Urinary bladder (tissue), 4 donors: ENCODE measurements at places on chromosomes 5 and 9.

DNA sequence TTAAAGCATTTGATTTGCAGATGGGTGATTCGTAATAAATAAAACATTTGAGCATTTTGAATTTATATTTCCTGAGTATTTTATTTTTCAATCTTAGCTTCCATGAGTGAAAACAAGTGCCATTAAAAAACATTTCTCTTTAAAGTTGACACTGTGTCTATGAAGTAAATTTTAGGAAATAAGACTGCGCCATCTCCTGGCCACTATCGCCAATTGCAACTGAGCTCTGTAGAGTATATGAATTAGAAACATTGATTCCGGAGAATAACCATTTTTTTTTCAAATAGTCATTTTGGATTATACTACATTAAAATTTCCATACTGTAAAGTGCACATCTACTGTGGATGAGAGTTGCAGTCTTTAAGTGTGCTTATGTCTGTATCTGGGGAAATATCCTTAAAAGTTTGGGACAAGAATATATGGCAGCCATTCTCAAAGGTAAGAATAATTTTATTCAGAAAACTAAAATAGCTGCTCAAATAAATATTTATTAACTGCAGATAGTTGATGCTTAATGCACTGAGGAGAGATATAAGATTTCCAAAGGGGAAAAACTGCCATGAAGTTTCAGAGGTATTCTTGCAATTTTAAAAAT, 5.9 kb downstream of the DMRTA1 start:
- DNase-seq = no peak

GRCh38 chr9:27019589-27019988, 14.1 kb upstream of the LRRC19 start:
- DNase-seq = no peak

DNA sequence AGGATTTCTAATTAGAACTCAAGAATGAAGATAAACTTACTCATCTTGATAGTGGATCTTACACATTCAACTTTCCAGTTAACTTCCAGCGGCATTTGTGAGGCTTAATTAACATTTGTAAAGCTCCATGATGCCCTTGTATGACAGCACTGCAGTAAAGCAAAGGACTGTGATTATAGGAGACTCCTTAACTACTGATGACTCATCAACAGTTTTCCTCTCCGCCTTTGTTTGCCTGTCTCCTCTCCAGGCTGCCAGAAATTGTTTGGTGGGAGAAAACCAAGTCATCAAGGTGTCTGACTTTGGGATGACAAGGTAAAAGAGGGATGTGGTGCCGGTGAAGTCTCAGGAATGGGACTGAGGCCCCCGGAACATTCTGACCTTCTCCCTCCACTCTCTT, 20.4 kb upstream of the CYFIP2 start:
- DNase-seq = no peak

DNA sequence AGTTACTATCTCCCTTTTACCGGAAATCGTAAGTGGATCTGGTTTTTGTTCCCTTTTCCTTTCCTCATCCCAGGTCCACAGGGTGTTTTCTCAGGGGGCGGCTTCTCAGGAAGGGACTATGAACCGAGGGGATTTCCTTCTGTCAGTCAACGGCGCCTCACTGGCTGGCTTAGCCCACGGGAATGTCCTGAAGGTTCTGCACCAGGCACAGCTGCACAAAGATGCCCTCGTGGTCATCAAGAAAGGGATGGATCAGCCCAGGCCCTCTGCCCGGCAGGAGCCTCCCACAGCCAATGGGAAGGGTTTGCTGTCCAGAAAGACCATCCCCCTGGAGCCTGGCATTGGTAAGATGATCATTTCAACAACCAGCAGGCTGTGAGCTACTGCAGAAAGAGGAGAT, 75.8 kb downstream of the GOLPH3 start:
- no peak for DNase-seq

GRCh38 chr5:144024545-144024944, 145.9 kb downstream of the YIPF5 start:
- no peak for DNase-seq

- no peak for DNase-seq
These were observed 7.0 kb upstream of the SH3GL2 start for GRCh38 chr9:17571825-17572224.

- no peak for DNase-seq
These were observed 117.4 kb downstream of the CCDC171 start for GRCh38 chr9:15670246-15670645.

- DNase-seq = no peak
These were observed 17.4 kb upstream of the ARSI start for GRCh38 chr5:150320044-150320613.

GRCh38 chr5:68178579-68178978, 37.0 kb upstream of the PIK3R1 start:
- DNase-seq = no peak

GRCh38 chr9:132602207-132602606, 19.8 kb downstream of the BARHL1 start:
- no peak for DNase-seq

GRCh38 chr5:156824800-156825199, 25.3 kb upstream of the PPP1R2B start:
- DNase-seq = peak; percentile 50

DNA sequence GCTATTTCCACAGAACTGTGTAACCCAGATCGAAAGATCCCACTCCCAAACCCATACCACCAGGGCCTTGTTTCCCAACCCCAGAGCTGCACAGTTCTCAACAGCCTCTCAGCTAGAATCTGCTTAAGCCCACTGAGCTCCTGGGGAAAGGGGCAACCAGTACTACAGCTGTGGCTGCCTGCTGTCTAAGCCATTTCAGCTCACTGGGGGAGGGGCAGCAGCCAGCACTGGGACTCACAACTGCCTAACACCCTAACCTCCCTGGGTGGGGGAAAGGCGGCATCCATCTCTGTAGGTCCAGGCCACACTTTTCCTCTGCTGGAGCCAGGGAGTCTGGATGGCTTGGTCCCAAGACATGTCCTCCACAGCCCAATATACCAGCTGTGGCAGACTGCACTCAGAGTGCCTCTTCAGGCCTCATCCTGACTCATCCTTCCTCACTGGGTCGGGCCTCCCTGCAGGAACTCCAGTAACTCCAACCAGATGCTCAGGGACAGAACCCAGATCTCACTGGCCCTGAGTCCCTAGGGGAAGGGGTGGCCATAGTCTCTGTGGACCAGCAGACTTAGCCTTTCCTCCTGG, 241.4 kb downstream of the HINT1 start:
- no peak for DNase-seq

- no peak for DNase-seq
These were observed 36.9 kb downstream of the SPRY4 start for GRCh38 chr5:142287973-142288313.

- no peak for DNase-seq
These were observed 9.2 kb downstream of the ENC1 start for GRCh38 chr5:74631081-74631953.

DNA sequence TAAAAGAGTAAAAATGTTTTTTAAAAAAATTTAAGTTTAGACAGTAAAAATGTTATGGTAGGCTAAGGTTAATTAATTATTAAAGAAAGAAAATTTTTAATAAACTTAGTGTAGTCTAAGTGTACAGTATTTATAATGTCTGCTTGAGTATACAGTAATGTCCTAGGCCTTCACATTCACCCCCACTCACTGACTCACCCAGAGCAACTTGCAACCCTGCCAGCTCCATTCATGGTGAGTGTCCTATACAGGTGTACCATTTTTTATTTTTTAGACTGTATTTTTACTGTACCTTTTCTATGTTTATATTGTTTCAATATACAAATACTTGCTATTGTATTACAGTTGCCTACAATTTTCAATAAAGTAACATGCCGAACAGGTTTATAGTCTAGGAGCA, 234.1 kb downstream of the AUH start:
- no peak for DNase-seq

DNA sequence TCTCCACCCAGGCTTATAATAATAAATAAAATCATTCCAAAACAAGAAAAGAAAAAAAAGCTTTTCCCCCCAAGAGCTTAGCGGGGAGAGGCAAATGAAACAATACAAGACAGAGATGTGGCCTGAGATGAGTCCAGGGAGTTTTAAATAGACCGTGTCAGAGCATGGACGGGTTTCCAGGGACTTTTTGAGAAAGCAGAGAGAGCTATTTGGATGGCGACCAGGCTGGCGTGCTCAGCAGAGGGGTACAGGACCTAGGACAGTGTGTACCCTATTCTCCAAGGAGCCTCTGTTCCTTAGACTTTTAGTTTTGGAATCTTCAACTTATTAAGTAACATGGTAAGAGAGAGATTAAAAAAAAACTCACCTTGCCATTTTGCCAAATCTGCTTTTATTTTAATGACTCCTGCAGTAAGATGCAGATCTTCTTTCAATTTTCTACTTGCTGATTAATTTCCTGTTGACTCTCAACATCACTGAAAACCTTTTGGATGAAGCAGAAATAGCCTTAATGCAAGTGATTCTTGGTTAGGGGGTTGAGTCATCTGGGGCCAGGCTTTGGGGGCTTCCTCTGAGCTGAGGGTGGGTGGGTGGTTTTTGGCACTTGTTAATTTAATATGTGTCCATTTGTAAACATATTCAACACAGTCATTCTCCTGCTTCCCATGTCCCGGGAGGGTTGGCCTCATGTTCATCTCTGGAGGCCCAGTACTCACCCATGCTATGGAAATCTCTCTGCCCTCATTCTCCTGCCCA, 49.6 kb upstream of the OSMR start:
- DNase-seq = peak; percentile 20

- DNase-seq = no peak
These were observed 1723.3 kb downstream of the EFNA5 start for GRCh38 chr5:105947461-105947860.

DNA sequence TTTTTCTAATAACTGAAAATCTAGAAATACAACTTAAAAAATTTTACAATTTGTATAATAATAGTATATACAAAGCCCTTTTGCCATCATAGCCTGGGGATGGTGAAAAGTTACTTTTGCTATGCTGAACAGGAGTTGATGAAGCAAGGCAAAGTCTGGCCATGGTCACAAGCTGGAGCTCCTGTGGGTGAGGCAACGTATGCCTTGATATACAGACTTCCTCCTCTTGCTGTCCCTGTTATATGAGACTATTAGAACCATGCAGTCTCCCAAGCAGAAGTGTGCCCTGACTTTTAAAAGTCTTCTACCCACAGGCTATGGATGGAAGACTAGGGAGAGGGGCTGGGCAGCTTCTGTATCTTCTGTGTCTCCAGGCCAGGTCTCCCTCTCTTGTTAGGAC, 15.7 kb downstream of the FAM151B start:
- DNase-seq = no peak

GRCh38 chr5:86716121-86716520, 98.4 kb downstream of the COX7C start:
- DNase-seq = no peak

DNA sequence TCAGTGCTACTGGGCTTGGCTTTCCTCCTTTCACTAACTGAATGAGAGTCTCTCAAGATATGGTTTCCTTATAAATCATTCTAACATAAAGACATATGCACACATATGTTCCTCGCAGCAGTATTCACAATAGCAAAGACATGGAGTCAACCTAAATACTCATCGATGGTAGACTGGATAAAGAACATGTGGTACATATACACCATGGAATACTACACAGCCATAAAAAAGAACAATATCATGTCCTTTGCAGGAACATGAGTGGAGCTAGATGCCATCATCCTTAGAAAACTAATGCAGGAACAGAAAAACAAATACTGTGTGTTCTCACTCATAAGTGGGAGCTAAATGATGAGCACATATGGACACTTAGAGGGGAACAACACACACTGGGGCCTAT, 32.5 kb upstream of the HMHB1 start:
- no peak for DNase-seq

DNA sequence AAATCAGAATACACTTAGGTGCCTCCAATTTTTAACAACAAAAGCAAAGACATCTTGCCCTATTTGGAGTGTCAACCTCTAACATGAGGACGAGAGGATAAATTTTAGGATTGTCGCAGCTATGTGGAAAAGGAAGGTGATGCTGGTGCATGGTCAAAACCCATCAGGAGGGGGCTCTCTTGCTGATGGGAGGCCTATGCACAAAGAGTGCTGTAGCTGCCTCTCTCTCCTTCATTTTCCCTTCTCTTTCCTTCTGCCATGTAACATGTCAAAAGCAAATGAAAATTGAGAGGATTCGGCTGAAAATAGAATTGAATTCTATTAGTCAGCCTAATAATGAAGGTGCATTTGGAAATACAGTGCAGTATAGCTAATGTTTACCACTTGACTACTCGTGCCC, 578.7 kb upstream of the ZNF462 start:
- no peak for DNase-seq

- DNase-seq = no peak
These were observed 83.8 kb upstream of the GNA14 start for GRCh38 chr9:77731930-77732329.

- no peak for DNase-seq
These were observed 1392.3 kb upstream of the CDH9 start for GRCh38 chr5:28430565-28431178.

- DNase-seq = no peak
These were observed 12.6 kb downstream of the IRX2 start for GRCh38 chr5:2738700-2739359.

GRCh38 chr5:160542281-160542680, 120.6 kb downstream of the PTTG1 start:
- DNase-seq = no peak

- DNase-seq = no peak
These were observed 42.5 kb downstream of the CCL28 start for GRCh38 chr5:43369651-43370050.

- no peak for DNase-seq
These were observed 23.0 kb upstream of the SLC6A3 start for GRCh38 chr5:1468247-1468612.

GRCh38 chr5:164722702-164723101, 1217.3 kb downstream of the MAT2B start:
- DNase-seq = no peak

- DNase-seq = no peak
These were observed 564.9 kb upstream of the TUSC1 start for GRCh38 chr9:26243029-26243697.

DNA sequence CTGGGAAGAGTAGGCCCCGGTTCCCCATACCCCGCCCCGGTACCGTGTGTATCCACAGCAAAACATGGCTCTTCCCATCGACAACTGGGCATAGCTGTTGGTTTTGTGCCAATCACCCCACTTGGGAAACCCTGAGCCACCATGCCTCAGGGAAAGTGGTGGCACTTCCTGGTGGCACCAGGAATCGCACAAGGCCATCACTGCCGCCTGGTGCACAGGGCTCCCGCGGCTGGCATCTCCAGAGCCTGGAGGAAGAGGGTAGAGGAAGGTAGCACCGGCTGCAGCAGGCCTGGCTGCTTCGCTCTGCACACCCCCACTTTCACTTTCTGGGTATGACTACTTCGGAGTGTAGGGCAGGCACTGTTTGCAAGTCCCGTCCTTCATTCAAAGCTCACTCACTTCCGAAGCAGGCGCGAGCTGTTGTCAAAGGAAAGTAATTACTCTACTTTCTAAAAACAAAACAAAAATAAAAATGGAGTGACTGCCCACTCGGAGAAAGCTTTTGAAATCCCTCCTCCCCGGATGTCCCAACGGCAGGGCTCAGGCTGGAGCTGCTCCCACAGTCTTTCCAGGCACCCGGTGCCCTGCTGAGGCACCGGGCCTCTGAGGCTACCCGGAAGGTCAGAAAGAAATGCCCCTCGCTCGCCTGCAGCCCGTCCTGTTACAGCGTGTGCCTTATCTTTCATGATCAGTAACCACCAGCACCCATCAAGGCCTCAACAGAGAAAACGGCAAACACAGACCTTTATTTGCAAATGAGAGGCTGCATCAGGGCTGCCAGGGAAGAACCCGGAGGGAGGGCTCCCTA, 2.0 kb downstream of the BRD3 start:
- DNase-seq = no peak

GRCh38 chr5:125152461-125153189, 406.2 kb upstream of the ZNF608 start:
- no peak for DNase-seq

- no peak for DNase-seq
These were observed 124.3 kb upstream of the ANKRD55 start for GRCh38 chr5:56357426-56357825.
